ENCODE measurements at places on chromosomes 7 and 10. TPM values are rescaled to one million over a fixed set of nuclear protein-coding genes. Genes with fewer than 3 reads are reported as not detected.
A peak's percentile ranks its signal among the peaks of the same experiment; 100 is the strongest.

DNA sequence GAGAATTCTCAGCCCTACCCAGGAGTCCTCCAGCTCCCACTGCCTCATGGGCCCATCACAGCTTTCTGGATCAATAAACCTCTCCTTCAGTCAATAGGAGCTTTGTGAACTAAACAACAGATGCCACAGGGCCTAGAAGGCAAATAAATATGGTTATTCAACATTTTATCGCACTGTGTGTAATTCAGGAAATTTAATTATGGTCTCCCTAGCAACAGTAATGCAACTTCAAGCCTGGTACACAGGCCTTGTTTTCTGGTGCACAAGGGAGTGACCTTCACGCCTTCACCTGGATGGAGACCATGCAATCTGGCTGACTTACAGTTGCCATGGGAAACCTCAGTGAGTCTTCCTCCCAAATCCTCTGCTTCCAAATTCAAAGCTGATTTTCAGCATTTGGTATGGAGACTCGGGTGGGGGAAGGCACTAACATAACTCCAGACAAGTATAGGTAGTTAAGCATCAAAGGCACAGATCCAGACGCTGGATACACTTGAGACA, 441.0 kb upstream of the NPVF start:
- DNase-seq, result no peak

GRCh38 chr7:158160199-158160598, 427.4 kb downstream of the PTPRN2 start:
- DNase-seq, result no peak

Gene AGR3
- total RNA-seq, result not detected

Gene DGKI
- total RNA-seq, result 4.2 TPM

- DNase-seq, result no peak
Measured at GRCh38 chr10:48251152-48251524, 23.4 kb downstream of the FRMPD2 start.

Gene CDNF
- 0.96 TPM for total RNA-seq

Gene SPDYE8
- not detected for total RNA-seq

DNA sequence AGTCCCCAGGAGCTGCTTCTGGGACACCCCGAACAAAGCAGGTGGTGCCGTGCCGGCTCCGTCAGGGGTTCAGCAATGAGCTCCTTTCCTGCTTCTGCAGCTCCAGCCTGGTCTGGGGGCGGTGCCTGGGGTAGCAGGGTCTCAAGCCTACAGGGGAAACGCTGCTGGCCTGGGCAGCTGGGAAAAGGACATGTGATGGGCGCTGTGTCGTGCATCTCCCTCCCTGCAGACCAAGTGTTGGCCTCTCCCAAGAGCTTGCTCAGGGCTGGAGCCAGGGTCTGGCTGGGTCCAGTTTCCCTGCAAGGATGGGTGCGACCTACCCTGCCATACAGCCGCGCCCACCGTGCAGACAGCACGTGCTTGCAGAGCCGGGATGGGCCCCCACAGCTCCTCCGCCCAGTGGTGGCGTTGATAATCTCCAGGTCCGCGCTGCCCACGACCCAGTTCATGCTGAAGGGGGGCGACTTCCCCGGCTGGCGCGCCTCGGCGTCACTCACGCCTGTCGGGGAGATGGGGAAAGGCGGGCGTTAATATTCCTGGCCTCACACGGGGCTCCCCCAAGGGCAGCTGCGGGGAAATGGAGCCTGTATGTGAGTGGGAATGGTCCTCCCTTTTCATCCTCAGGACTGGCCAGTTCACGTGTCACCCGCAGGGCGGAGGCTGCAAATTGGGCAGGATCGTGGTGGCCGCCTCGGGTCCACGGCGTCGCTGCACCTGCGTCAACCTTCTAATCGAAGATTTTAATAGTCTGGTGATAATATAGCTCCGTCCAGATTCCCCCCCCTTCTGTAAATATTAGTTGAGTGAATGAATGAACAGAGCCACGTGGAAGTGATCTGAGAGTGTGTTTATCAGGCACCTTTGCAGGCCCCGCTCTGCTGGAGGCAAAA, 128.6 kb downstream of the WDR37 start:
- no peak for DNase-seq

DNA sequence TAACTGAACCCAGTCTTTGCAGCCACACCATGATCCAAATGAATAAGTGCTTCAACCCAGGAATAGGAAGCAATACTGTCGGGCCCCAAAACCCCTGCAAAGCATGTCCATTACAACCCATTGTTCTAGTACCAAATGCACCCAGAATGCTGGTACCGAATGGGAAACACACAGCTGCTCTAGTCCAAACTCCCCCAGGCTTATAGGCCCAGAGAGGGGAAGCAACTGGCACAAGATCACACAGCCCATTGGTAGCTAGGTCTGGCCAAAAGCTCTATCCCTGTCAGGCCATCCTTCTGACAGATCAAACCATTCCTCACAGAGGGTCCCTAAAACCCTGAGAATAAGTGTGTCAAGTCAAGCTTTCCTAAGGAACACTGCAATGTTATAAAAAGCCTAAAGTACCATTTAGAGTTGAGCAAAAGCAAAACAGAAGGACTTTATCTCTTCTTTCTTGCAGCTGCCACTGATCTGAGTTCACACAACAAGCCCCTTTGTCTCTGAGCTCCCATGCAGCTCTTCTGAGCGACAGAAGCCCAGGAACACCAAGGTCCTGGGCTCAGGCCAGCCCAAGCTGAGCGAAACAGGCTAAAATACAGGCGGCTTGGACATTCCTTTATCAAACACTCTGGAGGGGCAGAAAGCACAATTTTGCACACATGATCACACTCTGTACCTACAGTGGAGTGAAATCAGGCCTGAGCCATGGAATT, 116.7 kb downstream of the SGMS1 start:
- no peak for DNase-seq

Gene FXYD4
- total RNA-seq, result not detected

GRCh38 chr10:126731610-126731990, 61.1 kb upstream of the C10orf90 start:
- DNase-seq, result no peak

GRCh38 chr10:132410056-132410778, 13.2 kb downstream of the PWWP2B start:
- DNase-seq, result no peak

Gene FKBP9
- 289 TPM for total RNA-seq

Gene NPC1L1
- not detected for total RNA-seq

DNA sequence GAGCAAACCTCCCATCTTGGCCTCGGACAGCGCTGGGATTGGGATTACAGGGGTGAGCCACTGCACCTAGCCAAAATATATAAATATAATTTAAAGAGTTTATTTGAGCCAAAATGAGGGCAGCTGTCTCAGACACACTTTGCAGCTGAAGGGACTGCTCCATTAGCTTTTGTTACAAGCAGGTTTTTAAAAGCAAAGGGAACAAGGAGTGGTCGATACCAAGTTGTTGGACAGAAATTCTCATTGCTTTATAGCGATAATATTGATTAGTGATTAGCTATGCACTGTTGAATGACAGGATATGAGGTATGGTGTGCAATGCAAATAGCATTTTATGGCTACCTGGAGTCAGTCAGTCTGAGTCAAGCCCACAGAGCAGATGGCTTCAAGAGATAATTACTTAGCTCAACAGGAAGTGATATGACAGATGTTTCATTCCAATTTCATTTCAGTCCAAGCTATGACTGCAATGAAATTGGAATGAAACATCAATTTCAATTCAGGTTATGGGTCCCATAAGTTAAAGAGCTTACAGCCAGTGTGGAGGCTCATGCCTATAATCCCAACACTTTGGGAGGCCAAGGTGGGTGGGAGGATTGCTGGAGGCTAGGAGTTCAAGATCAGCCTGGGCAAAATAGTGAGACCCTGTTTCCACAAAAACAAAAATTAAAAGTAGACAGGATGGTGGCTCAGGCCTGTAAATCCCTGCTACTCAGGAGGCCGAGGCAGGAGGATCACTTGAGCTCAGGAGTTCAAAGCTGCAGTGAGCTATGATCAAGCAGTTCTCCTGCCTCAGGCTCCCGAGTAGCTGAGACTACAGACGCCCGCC, 23.1 kb downstream of the TYW1 start:
- DNase-seq, result peak; percentile 61

Data from LHCN-M2 (cell line).